ENCODE measurements at places on chromosomes 4 and X.

GRCh38 chr4:667545-667925, 6.5 kb downstream of the ATP5ME start:
- no peak for DNase-seq

DNA sequence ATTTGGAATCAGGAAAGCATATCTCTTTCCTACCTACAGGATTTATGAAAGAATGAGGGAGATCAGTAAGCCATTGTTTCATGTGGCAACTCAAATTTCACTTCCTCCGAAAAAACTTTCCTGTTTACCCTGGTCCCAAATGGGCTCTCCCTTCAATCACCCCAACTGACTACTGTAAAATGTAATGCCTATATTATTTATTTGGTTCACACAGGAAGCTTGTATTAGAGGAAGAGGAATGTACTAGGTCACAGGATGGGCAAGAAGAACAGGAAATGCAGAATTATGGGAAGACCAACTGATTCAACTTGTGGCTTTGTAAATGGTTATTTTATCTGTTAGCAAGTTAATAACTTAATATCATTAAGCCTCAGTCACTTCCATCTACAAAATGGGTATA, 23.1 kb downstream of the COL4A6 start:
- DNase-seq, result no peak

DNA sequence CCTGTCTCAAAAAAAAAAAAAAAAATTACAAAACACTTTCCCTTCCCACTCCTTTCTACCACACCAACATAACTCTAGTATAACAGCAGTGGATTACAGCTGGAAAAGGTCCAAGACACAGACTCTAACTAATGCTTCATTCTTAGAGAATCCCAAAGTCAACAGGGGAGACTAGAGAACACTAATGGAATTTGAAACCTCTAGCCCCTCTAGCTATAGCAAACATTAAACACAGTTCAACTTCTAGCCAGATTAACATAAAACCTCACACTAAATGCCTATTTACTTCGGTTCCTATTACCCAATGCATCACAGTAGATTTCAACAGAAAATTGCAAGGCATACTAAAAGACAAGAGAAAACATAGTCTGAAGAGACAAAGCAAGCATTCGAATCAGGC, 10.5 kb upstream of the DHX15 start:
- no peak for DNase-seq

GRCh38 chrX:77442728-77443127, 4.5 kb upstream of the FGF16 start:
- DNase-seq, result no peak

DNA sequence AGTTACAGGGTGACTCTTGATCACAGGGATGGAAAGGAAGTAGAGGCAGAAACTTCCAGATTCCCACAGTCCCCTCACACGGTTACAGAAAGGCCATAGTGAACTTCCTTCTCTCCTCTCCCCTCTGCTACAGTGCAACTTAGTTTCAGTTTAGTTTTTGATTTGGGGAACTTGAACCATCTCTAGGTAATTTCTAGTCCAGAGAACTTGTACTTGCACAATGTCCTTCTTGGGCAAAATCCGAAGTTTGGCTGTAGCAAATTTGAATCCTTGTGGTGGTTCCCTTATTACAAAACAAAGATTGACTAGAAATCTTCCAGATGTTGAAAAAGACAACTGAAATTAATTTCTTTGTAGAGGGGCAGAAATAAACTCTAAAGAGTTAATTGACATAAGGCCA, 1.2 kb upstream of the BLTP1 start:
- DNase-seq, result no peak

DNA sequence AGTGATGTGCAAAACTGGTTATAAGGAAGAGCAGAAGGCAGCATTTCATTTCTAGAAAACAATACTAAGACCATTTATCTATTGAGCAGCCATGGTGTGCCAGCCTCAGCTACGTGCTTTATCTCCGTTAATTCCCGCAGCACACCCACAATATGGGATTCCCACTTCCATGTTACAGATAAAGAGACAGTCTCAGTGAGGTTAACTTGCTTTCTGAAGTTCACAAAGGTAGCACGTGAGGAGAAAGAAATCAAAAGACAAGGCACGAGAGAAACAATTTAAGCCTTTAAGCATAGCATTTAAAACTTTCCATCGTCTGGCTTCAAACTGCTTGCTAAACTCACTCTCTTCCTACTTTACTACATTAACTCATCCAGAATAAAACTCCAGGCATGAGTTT, 8.0 kb upstream of the RPL34 start:
- DNase-seq, result no peak

- no peak for DNase-seq
These were observed 138.5 kb downstream of the DCLK2 start for GRCh38 chr4:150216726-150217125.

- no peak for DNase-seq
These were observed 118.6 kb downstream of the PTTG2 start for GRCh38 chr4:38078590-38079421.

DNA sequence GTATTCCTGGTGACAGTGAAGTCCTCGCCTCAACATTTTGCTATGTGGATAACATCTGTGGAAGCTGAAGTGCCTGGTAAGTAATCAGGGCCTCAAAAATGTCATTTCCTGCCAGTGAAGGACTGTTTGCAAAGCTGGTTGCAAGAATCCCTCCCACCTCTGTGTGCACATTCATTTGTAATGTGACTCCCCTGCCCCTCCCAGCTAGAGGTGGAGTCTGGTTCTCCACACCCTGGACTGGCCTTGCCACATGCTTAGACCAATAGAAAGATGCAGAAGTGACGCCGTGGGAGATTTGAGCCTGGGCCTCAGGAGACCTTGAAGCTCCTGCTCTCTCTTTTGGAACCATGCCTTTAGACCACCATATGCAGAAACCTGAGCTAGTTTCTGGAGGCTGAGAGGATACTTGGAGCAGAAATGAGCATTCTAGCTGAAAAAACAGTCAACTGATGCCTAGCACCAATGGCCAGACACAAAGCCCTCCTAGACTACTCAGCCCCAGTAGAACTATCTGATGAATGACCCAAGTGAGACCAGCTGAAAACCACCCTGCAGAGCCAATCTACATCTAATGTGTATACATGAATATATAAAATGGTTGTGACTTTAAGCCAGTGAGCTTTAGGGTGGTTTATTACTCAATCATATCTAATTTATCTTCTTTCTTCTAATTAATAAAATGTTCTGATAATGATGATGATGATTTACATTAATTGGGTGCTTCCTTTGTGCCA, 47.8 kb upstream of the CRMP1 start:
- no peak for DNase-seq

GRCh38 chr4:140963883-140964282, 169.4 kb downstream of the RNF150 start:
- no peak for DNase-seq

DNA sequence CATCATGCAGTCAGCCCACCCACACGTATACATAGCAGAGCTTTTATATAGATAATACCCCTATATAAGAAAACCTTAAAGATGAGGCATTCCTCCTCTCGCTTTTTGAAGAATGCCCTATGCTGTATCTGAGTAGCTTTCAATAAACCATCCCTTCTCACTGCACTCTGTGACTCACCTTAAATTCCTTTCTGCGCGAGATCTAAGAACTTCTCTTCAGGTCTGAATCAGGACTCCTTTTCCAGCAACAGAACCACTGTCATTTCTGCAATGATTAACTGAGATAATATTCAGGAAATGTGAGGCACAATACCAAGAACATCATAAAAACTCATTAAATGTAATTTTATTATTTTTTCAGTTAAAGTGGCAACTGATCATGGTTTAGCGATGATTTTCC, 76.4 kb upstream of the DCLK2 start:
- no peak for DNase-seq

GRCh38 chrX:76279007-76279406, 106.1 kb downstream of the PBDC1 start:
- DNase-seq, result peak; percentile 6

DNA sequence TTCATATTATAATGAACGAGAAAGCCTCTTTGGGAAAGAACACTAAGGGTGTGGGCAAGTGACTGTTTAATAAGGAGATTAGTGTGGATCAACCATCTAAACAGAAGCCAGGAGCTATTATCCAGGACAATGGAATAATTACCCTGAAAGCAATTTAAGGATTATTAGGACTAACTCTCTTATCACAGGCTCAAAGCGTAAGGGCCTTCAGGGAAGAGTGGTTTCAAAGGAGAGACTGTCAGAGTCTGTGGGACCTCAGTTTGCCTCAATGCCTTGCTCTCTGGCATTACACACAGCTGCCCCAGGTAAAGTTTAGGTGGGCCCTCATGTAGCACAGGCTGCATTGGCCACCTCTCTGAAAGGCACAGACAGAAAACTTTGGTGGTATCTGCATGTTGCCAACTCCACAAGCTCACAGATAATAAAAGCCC, 717.2 kb upstream of the ADGRL3 start:
- DNase-seq, result no peak

DNA sequence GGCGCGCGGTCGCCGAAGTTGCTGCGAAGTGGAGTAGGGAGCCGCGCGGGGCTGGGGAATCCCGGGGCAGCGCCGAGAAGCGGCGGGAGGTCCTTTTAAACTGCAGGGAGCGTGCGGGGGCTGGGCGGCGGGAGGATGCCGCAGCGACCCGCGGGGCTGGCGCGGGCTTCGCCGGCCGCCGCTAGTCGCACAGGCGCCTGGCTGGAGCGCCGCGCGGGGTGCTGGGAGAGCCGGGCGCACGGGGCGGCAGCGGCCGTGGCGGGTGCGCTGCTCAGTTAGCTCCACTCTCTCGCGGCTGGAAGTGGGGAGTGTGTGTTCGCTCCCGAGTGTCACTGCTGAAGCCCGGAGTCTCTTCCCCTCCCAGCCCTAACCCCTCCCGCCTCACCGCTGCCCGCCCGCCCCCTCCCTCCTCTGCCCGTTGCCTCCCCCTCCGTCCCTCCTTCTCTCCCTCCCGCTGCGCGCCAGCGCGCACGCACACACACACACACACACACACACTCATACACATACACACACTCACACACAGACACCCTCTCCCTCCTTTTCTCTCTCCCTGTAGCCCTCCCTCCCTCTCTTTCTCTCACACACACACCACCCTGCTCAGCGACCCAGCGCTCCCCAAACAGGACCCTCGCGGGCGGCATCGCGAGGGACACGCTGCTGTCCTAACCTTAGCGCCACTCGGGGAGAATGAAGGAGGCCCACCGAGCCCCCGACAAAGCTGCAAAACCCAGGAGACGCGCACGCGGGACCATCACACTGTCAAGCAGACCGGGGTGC, at the start of gene NDNF:
NDNF (minus strand) TSS at position 312 of the 780 bp plus-strand sequence. CDS start 26,698 bp downstream, outside the sequence.
- DNase-seq, result peak; percentile 14

GRCh38 chr4:72468904-72469502, 100.0 kb downstream of the ADAMTS3 start:
- no peak for DNase-seq

DNA sequence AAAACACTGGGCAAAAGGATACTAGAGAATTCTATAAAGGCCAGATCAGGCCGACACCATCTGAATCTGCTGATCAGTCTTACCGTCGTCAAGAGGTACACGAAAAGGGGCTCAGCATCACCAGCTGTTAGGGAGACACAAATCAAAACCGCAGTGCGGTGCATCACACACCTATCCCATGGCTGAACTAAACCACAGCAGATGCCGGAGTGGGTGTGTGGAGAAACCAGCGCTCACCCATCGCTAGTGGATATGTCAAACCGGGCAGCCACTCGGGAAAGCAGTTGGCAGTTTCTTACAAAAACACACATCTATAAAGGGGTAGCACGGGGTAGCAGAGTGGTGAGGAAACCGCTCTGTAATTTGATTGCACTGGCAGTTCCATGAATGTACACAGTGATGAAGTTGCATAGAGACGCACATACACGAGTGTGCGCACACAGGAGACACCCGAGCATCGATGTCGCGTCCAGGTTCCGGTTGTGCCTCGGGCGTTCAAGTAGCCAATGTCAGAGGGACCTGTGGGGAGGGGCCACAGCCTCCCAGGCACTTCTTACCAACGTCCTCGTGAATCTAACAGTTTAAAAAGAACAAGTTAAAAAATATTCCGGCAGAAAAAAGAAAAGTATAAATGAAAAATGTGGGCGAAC, 23.1 kb upstream of the CCNQ start:
- no peak for DNase-seq

GRCh38 chrX:81348388-81348787, 146.5 kb downstream of the SH3BGRL start:
- DNase-seq, result no peak
